ENCODE measurements at places on chromosomes 1 and 21. TPM values are rescaled to one million over a fixed set of nuclear protein-coding genes. Genes with fewer than 3 reads are reported as not detected.

DNA sequence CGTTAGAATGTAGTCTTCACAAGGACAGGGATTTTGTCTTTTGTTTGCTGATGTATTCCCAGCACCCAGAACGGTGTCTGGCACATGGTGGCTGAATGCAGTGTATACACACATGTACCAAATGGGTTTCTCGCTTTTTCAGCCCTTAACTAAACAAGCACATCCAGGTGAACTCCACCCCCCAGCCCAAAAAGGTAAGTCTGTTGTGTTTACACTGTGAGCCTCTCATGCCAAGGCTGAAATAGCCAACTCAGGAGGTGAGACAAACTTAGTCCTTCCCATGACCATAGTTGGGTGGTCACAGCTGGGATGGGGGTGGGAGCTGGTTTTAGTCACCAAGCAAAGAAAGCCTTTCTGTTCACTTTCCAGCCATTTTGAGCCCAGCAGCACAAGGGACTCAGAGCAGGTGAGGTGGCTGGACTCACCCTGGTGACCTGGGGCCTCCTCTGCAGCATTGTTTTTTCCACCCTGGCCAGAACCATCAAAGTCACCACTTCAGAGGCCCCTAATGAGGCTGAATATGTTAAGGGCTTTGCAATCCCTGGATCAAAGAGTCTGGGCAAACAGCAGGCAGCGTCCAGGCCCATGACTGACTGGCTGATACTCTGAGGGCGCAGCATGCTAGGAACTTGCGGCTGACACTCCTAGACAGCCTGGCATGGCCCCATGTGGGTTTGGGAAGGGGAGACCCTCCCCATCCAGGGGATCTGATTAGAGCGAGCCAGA lies 8.7 kb downstream of the TENT5B start:
- DNase-seq, result no peak

- no peak for DNase-seq
Observed at GRCh38 chr1:212294983-212295382, 9.8 kb downstream of the PPP2R5A start.

The ERG gene
- total RNA-seq, result 1.2 TPM

DNA sequence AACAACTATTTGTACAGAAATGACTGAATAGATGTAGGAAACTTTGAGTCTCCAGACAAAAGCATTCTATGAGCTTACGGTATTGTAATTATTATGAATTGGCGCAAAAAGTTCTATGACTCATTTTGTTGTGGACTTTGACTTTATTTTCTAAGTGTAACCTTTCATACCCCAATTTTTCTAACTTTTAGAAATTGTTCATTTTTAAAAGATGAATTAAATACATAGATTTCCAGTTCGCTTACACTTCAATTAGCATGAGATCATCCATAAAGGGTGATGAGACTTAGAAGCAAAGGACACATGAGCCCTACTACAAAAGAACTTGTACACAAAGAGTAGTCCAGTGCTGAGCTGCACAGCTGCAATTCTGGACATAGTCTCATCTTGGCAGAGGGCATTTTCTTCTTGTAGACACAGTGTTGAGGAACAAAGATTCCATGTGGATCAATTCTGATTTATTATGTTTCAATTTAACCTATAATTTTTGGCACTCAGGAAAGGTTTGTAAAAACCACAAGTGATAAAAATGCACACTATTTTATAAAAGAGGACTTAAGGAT lies 431.1 kb downstream of the LRRIQ3 start:
- no peak for DNase-seq

DNA sequence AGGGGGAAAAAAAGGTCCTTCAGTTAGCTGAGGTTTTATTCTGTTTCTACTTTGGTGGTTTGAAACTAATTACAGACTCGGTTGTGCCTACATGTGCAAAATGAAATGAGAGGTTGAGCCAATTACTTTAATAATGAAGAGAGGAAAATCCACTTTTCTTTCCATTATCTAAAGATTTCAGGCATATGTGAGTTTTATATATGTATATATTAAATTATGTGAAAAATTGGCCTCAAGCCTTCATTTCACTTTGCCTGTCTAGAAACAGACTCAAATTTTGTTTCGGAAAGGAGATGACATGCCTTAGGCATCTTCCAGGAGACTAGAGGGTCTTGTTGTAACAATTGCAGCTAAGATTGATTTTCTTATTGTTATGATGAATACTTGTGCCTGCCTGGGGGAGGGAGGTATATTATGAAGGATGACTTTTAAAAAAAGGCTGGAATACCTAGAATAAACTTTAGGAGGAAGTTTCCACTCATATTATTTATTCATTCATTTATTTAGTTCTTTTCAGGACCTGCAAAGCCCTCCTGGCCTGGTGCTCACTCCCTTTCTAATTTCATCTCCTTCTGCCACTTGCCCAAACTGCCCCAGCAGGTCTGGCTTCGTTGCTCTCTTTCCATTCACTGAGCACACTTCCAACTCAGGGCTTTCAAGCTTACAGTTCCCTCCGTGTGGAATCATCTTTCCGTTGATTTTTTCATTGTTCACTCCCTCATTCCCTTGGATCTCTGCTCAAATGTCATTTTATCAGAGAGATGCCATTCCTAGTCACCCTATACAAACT lies 94.2 kb upstream of the HOOK1 start:
- DNase-seq, result no peak

GRCh38 chr1:185564816-185565215 lies 169.4 kb upstream of the HMCN1 start:
- DNase-seq, result no peak

DNA sequence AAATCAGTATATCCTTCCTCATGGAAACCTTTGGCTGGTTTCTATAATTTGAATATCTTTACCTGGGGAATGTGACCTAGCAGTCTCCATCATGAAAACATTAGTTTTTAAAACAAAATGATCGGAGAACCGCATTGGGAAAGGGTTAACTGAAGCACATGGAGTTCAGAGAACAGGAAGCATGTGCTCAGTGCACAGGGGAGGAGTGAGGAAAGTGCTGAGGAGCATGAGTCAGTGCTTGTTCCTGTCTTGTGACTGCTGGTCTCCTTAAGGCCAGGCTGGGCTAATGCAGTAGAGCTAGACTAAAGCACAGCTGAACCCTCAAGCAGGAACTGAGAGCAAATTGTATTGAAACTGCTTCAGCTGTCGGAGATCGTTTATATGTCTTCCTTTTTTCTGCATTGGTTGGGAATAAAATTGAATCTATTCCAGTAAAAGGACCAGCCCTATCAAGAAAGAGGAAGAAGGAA lies 5.8 kb downstream of the IFI16 start:
- DNase-seq, result no peak

The CDKN2C gene
- total RNA-seq, result 7.8 TPM

Measured in occipital lobe (tissue), 3 donors.